T-helper 17 cell (primary cell): ENCODE measurements at places on chromosomes 7 and 10.
A peak's percentile ranks its signal among the peaks of the same experiment; 100 is the strongest.

GRCh38 chr10:121830101-121830500, 97.7 kb downstream of the ATE1 start:
- DNase-seq: no peak

- no peak for DNase-seq
Measured at GRCh38 chr7:137696988-137697387, 149.8 kb downstream of the DGKI start.

- no peak for DNase-seq
Measured at GRCh38 chr7:102459221-102459844, 5.3 kb downstream of the ALKBH4 start.

GRCh38 chr7:36967387-36967786, 243.1 kb upstream of the AOAH start:
- no peak for DNase-seq

DNA sequence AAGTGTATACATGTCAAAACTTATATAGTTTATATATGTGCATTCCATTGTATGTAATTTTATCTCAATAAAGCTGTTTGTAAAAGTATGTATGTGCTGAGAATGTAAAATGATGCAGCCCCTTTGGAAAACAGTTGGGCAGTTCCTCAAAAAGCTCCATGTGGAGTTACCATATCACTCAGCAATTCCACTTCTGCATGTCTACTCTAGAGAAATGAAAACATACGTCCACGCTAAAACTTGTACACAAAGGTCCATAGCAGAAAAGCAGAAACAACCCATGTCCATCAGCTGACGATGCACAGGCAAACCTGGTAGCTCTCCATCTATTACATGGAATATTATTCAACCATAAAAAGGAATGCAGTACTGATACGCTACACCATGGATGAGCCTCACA, 8.3 kb upstream of the RGS10 start:
- DNase-seq: no peak

GRCh38 chr7:122764902-122765301, 62.2 kb upstream of the RNF148 start:
- DNase-seq: no peak

DNA sequence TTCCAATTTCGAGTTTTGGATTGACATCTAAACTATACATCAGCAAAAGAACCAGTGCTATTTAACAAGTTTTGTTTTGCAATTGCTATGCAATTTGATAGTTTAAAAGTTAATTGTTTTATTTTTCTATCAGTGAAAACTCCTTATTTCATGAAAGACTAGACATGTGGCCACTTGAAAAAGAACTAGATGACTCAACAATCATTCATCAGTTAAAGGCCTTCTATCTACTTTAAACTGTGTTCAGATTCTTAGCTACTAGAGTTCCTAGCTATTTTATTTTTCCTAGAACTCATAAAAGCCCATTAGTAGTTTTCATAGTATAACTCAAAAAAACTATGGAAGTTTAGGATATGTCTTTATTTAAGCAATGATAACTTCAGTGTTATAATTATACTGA, 104.6 kb upstream of the LSM8 start:
- no peak for DNase-seq

DNA sequence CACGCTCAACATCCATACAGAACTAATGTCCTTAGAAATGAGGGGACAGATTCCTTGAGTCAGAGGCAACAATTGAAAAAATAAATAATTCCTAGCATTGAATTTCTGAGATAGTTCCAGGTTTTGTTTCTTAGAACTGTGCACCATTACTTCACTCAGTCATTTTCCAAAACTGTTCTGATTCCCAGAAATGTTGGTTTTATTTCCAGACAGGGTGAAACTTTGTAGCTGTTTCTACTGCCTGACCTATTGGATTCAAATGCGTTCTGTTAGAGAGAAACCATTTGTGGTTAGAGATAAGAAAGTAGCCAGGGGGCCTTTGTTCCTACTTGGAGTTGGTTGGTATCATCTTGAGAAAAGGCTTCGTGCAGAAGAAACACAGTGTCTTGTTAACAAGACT, 8.1 kb upstream of the DEPP1 start:
- no peak for DNase-seq

- no peak for DNase-seq
Measured at GRCh38 chr7:4227105-4228010, 454.7 kb upstream of the FOXK1 start.

DNA sequence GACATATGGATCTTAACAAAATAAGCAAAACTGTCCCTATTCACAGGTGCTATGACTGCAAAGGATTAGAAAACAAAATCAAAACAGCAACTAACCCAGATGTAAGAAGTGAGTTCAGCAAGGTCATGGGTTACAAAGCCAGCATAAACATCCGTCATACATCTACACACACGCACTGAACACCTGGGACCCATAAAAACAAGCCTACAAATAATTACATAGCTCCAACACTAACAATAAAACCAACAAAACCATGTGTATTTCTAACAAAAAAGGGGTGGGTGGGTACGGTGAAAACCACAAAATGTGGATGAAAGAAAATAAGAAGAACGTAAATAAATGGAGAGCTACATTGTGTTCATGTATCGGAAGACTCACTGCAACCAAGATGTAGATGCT, 256.8 kb downstream of the ELFN1 start:
- DNase-seq: no peak

DNA sequence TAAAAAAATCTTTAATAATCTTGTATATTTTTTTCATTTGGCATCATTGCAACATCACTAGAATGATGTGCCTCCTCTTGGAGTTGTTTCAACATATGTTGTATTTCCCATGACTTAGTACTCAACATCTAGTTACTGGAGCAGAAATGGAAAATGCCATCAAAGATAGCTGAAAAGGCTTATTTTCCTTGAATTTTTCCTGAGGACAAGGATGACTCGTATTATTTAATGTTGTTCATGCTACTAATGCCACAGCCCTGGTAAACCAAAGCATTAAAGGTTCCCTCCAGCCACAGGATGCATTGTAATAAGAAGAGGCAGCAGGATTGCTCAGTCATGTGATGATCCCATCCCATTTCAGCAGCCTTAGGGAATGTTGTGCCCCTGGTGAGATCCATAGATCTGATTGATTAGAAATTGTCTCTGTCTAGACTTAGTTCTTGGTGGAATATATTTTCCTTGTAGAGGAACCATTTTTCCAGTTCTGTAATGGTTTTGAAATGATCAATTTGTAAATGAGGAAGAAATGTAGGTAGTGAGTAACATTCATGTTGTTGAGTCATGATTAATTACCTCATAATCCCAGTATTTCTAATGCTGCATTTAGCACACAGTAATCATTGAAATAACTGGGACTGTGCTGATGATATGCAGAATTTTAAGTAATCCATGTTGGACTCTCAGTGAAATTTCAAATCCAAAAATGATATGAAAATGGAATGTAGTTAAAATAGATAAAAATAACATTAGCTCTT, 91.3 kb upstream of the SMIM30 start:
- DNase-seq: no peak

GRCh38 chr10:102461187-102462054, 10.1 kb upstream of the C10orf95 start:
- peak; percentile 97 for DNase-seq

DNA sequence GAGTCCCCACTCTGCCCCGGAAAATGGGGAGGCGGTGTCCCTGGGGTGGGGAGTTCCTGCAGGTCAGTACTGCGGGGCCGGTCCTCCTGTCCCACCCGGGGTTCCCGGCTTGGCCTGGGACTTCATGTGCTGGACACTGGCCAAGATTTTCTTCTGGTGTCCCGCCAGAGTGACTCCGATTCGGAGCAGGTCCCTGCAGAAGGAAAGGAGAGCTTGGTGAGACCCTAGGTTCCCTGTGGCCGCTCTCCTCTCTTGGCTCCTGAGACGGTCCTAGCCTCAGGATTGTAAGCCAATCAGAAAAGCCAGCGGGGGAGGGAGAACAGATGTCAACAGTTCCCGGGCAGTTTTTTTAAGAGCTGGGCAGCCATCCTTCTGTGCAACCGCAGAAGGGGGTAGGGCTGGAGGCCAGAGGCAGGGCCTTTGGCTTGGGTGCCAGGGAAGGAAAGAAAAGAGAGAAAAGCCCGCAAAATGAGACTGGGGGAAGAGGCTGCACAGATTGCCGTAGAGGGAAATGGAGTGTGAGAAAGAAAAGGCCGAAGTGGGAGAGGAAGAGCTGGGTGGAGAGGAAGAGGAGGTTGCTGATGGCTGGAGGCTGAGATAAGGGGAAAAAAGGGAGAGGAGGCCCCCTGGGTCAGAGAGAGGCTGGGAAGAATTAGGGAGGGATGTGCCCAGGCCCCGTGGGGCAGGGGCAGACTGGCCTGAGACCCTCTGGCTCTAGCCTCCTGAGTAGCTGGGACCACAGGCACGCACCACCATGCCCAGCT, 23.7 kb downstream of the EPHB4 start:
- no peak for DNase-seq

- DNase-seq: no peak
Measured at GRCh38 chr10:8539056-8539455, 484.6 kb downstream of the GATA3 start.

DNA sequence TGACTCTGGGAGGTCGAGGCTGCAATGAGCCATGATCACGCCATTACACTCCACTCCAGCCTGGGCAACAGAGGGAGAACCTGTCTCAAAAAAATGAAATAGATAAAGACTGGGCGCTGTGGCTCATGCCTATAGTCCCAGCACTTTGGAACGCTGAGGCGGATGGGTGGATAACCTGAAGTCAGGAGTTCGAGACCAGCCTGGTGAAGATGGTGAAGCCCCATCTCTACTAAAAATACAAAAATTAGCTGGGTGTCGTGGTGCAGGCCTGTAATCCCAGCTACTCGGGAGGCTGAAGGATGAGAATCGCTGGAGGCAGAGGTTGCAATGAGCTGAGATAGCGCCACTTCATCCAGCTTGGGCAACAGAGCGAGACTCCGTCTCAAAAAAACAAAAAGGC, 1.1 kb upstream of the DDX21 start:
- no peak for DNase-seq
